ENCODE measurements at places on chromosomes 13 and 19.

- DNase-seq, result no peak
These were observed 543.7 kb downstream of the EFNB2 start for GRCh38 chr13:105991622-105992277.

- no peak for DNase-seq
These were observed 407 bp upstream of the ZNF550 start for GRCh38 chr19:57560049-57560491.

GRCh38 chr19:44582581-44583265 lies 30.6 kb upstream of the IGSF23 start:
- DNase-seq, result no peak

GRCh38 chr13:44244288-44244687 lies 129.3 kb upstream of the SERP2 start:
- DNase-seq, result no peak

- DNase-seq, result no peak
These were observed 137.8 kb upstream of the TSC22D1 start for GRCh38 chr13:44713788-44714469.

DNA sequence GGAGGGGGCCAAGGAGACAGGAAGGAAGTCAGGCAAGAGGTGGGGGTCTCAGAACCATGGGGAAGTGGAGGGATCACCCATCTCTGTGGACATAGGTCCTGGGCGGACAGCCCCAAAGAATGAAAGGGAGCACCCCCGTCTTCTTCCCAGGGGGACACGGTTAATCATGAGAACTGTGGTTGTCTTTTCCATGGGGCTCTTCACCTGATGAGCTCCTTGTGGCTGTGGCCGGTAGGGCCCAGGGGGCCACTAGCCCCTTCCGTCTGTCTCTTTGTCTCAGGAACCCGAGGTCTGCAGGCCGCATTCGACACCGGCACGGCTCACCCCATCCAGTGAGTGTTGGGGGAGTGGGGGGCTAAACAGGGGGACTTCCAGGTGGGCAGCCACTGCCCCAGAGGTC lies 8.6 kb downstream of the PLPPR2 start:
- no peak for DNase-seq

DNA sequence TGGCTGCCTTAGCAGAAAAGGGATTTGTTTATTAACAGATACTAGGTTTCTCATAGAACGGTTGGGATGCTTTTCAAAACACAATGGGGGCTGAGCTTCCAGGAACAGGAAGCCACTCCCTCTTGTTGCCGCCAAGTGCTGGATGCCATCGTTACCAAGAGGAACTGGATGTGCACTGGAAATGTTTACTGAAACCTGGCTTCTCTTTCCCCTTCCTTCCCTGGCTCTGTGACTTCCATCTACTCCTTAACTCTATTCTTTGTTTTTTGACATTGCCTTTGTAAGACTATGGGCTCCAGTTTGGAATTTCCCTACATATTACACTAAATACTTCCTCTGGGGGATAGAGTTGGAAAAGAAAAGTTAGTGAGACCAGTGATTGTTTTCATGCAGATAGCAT lies 11.7 kb upstream of the KL start:
- DNase-seq, result no peak

DNA sequence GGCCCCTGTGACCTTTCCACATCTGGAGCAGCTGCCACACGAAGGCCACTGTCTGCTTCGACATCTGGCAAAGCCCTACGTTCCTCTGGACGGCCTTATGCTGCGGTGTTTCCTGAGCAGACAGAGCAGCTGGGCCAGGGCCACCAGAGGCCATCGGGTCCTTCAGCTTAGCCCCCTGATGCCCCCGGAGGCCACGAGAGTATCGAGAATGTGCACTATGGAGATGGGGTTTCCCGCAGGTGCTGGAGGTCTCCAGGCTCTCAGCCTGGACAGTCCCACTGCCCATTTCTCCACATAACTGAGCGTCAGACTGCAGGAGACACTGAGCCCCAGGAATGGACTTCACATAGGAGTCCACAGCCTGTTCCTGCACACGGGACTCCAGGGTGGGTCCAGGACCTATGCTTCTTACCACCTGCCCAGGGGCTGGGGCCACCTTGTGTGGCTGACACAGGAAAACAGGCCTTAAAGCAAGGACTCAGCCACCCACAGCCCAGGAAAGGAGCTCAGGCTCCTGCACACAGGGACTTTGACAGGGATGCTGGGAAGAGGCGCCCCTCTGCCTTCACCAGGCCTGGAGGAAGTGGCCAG lies 80.7 kb downstream of the SLC7A1 start:
- no peak for DNase-seq

GRCh38 chr19:13905634-13906520 lies at the start of the genes BRME1 and CC2D1A:
TSS of gene BRME1 (minus strand) at chr19:13906117. CDS start at chr19:13904892, 1,225 bp downstream.
TSS of gene CC2D1A (plus strand) at chr19:13906201. CDS start at chr19:13906442, 241 bp downstream.
- peak; percentile 79 for DNase-seq
